Cardiac septum (tissue), 1 donor: ENCODE measurements at places on chromosomes 7 and 10.

GRCh38 chr10:49625411-49625810 lies 11.6 kb downstream of the CHAT start:
- DNase-seq, result peak; percentile 60

DNA sequence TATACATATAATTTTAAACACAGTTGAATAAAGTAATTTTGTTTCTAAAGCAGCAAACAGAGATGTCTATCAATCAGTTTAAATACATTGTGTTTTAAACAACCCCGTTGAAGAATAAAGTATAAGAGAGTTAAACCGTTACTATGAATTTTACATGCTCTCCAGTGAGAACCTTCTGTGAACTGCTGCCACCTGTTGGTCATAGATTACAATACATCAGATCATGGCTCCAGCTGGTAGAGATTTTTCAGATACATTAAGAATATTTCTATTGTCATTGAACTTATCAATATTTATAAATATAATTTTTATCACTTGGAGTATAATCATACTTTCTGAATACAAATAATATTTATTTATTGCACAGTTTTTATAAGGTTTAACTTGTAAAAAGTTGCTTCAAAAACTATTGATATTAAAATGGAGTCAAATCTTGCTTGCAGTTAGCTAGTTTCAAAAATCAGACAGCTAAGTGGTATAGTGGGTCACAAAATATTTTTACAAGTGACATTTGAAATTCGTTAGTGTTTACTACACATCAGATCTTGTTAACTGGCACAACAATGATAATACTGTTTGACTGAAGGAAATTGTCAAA lies 561.2 kb upstream of the PHF14 start:
- no peak for DNase-seq

GRCh38 chr10:23918090-23918723 lies 290.7 kb upstream of the KIAA1217 start:
- DNase-seq, result no peak

DNA sequence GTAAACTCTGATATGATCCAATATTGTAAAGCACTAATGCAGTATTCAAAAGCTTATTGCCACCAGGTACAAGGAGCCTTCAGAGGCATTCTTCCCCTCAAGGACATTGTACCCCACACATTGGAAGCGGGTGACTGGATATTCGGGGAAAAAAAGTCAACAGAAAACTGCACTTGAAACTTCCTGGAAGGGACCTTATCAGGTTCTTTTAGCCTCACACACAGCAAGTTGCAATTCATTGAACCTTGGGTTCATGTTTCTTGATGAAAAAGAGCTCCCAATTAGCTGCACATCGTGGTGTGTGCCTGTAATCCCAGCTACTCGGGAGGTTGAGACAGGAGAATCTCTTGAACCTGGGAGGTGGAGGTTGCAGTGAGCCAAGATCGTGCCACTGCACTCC lies 16.4 kb upstream of the MICU1 start:
- no peak for DNase-seq

DNA sequence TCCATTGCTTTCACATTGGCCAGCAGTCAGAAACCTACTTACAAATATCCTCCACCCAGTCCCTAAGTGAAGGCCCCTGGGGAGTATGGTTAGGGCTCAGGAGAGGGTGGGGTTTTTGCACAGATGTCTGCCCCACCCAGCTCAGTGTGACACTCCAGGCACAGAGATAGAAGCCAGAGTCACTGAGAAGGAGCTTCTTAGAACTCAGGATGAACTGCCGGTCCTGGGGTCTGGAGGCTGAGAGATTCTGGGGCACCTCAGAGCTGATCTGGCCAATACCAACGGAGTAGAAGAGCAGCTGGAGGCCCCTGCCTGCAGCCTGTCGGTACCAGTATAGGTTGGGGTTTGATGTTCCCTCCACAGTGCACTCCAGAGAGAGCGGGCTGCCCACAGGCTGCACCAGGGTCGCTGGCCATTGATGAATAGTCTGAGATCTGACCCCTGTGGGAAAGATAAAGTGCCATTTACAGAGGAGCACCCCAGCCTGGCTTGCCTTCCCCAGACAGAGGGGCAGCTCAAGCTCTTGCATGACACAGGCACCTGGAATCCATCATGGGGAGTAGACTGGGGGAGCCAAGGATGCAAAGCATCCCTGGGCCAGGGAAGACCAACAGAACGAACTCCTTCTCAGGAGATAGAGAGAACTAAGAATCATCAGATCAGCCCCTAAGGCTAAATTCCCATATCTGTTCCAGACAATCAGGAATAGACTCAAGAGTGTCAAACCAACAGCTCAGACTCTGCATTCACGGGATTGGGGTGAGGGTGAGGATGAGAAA lies 41.9 kb downstream of the PRSS2 start:
- no peak for DNase-seq

DNA sequence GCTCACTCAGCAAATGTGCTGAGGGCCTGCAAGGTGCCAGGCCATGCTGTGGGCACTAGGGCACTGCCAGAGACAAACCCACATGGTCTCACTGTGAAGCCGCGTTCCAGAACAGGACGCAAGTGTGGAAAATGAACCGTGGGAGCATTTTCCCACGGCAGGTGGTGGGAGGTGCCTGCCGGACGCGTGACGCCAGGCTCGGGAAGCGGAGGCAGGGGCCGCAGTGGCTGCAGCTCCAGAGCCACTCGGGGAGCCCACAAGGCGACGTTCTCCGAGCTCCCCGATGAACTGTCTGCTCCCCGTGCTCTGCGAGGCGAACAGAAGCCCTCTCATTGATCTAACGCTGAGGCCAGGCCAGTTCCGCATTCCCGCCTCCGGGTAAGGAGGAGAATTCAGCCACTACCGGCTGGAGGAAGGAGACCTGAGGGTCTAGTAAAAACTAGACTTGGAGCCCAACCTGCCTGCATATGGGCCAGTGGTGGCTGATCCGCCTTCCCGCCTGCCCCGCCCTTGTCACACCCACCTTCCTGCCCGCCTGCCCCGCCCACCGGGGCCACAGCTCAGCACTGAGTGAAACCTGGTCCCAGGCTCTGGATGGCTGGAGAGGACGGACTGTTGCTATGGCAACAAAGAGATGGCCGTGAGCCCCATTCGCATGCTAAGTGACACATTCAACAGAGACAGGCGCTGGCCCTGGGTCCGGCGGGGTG lies 13.1 kb downstream of the ADGRA1 start:
- no peak for DNase-seq

DNA sequence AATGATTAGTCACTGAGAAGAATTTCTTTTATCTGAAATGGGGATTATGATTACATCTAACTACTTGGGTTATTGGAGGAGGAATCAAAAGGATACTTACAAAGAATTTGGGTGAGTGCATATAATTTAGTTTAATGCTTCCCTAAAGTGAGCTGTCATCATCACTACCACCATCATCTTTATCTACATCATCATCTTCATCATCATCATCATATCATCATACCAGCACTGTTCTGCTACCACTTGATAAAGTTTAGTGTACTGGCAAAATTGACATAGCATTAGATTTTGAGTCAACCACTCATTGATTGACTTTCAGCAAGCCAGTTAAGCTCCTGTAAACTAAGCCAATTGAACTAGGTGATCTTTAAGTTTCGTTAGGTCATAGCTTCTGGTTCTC lies 245.6 kb upstream of the DKK1 start:
- no peak for DNase-seq

GRCh38 chr10:53765311-53765710 lies 992.7 kb upstream of the MBL2 start:
- no peak for DNase-seq

- no peak for DNase-seq
Observed at GRCh38 chr10:69130251-69130650, 6.3 kb downstream of the VPS26A start.

DNA sequence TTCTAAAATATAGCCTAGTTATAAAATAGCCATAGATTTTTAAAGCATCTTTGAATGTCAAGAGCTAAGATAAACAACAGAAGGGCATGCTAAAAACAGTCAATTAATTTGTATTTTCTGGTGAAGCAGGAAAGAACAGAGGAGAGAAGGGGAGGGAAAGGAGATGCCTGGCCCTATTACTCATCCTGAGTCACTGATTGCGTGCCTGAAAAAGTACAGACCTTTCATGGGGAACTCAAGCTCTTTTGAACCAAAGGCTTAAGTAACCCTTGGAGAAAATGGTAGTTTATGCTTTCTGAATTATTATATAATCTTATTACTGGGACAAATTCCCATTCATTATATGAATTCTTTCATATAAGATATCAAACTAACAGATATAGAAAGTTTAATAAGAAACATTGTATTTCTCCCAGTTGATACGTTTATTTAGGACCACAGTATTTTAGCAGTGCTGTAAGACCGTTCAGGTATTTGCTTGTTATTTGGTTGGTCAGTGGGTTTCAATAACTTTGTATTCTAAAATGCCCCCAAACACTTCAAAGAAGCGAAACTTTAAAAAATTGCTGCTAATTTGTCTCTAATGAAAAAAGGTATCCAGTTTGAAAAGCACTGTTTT lies 151.3 kb downstream of the HGF start:
- no peak for DNase-seq

DNA sequence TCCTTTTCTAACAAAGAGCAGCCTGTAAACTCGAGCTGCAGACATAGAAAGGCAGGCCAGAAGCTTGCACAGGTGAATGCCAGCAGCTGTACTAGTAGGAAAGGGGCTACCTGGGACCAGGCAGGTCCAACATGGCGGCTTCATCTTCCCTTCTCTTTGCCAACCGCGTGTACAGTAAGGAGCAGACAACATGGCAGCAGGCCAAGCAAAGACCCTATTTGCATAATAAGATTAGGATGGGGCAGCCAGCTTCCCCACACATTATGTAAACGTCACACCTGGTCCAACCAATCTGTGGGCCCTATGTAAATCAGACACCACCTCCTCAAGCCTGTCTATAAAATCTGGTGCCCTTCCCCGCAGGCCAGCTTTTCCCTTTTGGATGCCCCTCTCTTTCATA lies 1186.5 kb upstream of the AUTS2 start:
- DNase-seq, result no peak

DNA sequence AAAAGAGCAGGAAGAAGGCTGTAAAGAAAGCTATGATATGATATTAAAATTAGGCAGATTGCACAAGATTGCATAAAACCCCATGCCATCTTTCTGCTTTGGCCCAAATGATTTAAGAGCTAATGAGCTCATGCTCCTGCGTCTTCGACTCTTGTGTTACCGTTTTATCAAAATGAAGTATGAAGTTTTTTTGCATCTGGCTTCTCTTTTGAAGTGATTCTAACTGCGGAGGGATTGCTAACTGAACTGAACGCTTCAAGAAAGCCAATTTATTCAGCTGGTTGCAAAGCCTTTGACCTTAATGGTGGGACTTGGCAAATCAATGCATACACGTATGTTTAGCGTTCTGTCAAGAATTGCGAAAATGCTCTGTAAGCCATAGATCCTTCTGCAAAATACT lies 282.9 kb downstream of the TWIST1 start:
- no peak for DNase-seq

DNA sequence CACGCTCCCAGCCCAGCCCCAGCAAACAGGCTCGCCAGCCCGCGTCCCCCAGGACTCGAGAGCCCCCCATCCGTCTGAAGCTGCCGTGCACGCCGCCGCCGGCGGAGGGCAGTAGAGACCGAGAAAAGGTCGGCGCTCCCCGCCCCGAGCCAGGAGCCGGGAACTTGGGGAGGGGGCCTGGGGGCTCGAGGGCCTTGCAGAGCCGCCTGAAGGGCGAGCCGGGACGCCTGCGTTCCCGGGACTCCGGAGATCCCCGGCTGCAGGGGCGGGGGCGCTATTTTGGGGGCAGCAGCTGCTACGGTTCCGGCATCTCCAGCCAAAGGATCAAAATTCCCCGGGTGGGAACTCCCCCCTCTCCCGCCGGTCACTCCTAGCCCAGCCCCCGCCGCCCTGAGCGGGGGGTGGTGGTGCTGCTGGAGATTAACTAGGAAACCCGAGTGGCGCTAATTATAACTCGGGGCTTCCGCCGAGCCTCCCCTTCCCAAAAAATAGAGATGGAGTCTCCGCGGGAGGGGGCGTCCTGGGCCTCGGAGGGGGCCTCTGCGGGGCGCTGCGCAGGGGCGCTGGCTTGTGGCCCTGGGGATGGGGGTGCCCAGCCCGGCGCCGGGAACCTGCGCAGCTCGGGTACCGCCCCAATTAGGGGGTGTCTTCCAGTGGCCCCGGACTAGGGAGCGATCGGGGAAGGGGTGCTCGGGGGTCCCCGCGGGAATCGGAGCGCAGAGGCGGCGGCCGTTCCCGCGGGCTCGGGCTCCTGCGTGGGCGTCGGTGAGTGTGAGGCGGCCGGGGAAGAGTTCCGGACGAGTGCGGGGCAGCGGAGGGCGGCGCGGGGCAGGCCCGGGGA lies 608 bp downstream of the ACHE start:
- DNase-seq, result no peak
